Gastroesophageal sphincter (tissue), 4 donors: ENCODE measurements at places on chromosomes 1 and 21. TPM values are rescaled to one million over a fixed set of nuclear protein-coding genes. Genes with fewer than 3 reads are reported as not detected.

- ATAC-seq, result no peak
Measured at GRCh38 chr1:173869021-173869359, 810 bp downstream of the ZBTB37 start.

DNA sequence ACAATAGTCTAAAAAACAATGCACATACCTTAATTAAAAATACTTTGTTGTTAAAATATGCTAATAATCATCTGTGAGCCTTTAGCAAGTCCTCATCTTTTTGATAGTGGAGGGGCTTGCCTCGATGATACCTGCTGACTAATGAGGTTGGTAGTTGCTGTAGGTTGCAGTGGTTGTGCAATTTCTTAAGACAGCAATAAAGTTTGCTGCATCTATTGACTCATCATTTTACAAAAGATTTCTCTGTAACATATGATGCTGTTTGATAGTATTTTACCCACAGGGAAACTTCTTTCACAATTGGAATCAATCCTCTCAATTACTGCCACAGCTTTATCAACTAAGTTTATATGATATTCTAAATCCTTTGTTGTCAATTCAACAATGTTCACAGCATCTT, 7.6 kb downstream of the C1orf87 start:
- no peak for ATAC-seq

COL11A1 gene
- total RNA-seq, result not detected

DNA sequence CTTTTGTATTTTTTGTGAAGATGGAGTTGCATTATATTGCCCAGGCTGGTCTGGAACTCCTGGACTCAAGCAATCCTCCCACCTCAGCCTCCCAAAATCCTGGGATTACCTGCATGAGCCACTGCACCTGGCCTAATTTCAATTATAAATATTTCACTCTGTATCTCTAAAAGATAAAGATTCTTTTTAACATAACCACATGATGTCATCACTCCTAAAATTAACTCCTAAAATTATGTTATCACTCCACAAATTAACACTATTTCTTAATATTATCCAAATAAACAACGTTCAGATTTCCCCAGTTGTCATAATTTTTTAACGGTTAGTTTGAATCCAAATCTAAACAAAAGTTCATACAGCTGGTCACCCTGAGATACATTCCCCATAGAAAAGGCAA, 43.0 kb downstream of the DESI2 start:
- ATAC-seq, result no peak

- no peak for ATAC-seq
Measured at GRCh38 chr1:225152061-225152460, 222.6 kb downstream of the DNAH14 start.

DNA sequence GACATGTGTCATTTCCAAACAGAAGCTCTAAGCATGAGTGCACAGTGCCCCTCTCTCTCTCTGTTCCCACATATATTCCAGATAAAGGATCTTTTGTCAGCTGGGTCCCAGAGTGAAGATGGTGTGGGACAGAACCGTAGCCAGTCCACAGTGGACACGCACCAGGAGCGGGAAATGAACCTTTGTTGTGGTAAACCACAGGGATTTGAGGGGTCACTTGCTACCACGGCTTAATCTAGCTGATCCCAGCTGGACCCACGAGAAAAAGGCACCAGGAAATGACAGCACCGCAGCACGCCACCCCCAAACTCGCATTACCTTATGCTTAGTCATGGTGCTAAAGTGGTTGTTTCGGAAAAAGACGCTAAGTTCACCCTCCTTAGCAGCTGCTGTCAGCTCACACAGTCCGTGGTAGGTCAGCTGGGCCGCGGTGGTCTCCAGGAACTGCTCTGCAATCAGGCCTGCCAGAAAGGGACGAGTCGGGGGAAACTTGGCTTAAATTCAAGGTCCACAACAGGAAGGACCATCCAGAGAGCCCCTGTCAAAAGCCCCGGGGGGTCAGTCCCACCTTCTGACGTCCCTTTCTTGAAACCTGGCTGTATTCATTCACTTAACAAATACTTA, 7.5 kb downstream of the MINDY1 start:
- no peak for ATAC-seq

GRCh38 chr1:186839041-186839400, 10.3 kb downstream of the PLA2G4A start:
- ATAC-seq, result no peak
